Bronchial epithelial cell (primary cell): ENCODE measurements at places on chromosomes 3 and 15. TPM values are rescaled to one million over a fixed set of nuclear protein-coding genes. Genes with fewer than 3 reads are reported as not detected.

DNA sequence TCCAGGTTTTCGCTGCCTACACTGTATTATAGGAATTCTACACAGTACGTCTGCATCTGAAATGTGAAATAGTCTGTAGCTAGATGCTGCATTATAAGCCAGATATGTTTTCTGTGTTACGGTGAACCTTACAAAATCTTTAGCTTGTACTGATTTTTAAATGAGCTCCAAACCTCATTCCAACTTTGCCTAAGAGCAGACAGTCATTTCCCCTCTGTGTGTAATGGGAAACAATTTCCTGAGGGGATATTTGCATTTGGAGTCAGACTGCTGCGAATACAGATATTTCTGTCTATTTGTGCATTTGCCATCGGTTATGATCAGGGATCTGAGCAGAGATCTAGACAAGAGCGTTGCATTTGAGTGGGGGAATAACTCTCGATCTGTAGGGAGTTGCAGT, 37.5 kb downstream of the ARNT2 start:
- no peak for DNase-seq

DNA sequence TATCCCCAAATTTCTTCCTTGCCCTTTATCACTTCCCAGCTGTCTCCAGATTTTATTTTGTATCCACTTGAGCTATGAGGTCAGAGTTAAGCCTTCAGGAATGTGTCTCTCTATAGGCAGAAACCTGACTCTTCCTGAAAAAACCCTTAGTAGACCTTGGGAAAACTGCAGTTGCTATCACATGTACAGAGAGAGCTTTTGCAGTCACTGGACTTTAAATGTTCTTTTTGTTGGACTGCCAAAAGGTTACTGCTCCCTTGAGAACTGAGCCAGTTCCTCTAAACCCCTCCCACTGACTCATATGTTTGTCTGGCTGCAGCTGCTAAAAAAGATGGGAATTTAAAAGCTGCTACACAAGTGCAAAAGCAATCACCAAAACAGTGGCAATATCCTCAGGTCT, 169.1 kb upstream of the CCDC54 start:
- peak; percentile 80 for DNase-seq

The RBP2 gene
- not detected in 2 replicates for total RNA-seq

DNA sequence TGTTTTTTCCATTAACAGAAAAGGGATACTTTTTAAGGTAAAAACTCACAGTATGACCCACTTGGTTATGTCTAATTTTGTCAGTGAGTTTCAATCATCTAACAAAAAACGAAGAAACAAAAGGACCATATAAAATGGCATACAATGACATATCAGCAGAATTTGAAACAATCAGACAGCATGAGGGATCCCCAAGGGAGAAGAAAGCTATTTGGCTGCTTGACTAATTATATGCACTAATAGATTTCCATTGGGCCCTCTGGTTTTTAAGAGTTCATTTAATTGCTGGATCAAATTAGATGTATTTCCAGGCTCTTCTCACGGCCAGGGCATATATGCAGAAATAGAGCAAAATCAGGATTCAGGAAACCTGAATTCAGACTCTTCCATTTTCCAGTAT, 376.4 kb upstream of the GBE1 start:
- no peak for DNase-seq

The SLMAP gene
- total RNA-seq = 50.3 and 67.5 TPM in 2 replicates

The TFDP2 gene
- 11.6 and 23.2 TPM in 2 replicates for total RNA-seq

DNA sequence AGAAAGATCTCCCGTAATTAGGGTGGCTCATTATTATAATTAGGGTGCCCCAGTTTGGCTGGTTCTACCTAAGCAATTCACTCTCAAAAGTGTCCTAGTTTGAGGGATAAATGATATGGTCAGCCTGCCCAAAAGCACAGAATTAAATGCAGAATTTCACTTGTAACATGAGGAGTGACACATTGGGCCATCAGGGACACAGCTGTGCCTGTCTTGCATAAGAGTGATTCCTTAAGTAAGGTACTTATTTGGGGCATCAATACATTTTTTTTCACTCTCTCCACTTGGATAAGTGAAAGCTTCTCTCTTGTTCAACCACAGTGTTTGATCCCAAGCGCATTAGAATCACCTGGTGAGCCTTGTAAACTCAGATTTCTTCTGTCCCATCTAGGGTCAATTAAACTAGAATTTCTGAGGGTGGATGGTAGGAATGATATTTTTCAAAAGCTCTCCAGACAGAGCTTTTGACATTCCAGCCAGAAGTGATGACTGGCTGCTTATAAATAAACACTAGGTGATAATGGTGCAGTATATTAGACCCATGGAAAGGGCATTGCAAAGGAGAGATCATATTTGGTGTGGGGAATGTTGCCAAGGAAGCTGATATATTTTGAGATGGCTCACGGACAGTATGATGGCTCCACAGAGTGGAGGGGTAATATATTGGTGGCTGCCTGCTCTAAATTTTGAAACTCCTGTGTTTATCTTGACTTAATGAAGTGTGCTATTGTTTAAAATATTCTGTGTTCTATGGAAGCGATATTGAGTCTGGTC, 458.1 kb upstream of the RASGRP1 start:
- DNase-seq = no peak

The ALDH1A3 gene
- total RNA-seq = 217 and 666 TPM in 2 replicates

- DNase-seq = peak; percentile 84
Measured at GRCh38 chr15:70267879-70268278, 170.2 kb upstream of the TLE3 start.

DNA sequence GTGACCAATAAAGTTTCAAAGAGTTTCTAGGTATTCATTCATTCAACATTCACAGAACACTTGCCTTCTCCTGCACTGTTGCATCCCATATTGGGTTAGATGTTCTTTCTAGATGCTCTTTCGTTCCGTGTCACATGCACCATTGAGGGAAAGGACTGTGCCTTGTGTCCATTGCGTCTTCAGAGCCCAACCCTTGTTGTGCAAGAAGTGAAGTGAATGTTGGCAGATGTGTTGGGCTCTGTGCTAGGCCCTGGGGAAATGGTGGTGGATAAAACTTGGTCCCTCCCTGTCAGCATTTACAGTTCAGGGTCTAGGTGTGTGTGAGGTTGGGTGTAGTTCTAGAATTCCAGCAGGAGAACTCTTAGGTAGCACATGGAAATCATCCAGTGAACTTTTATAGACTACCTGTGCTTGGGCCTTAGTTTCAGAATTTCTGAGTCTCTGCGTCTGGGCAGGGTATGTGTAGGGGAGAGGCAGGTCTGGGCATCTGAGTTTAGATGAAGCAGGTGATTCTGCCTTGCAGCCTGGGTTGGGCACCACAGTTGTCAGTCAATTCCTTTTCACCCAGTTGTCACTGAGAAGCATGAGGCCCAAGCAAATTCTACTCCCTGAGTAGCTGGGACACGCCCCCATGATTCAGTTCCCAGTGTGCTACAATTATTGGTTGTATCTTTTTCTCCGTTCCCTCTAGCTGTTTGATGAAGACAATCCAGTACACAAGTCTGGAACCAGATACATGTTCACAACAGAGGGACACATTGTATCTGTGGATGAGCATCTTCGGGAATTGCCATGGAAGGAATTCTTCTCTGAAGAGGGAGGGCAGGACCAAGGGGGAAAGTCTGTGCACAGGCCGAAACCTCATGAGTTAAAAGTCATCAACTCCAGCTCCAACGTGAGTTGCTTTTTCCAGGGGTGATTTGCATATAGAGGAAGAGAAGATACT, 25.4 kb downstream of the EDEM1 start:
- DNase-seq = peak; percentile 48

The TADA3 gene
- total RNA-seq = 46.9 and 78.5 TPM in 2 replicates

The MAPK6 gene
- total RNA-seq = 156 and 197 TPM in 2 replicates

DNA sequence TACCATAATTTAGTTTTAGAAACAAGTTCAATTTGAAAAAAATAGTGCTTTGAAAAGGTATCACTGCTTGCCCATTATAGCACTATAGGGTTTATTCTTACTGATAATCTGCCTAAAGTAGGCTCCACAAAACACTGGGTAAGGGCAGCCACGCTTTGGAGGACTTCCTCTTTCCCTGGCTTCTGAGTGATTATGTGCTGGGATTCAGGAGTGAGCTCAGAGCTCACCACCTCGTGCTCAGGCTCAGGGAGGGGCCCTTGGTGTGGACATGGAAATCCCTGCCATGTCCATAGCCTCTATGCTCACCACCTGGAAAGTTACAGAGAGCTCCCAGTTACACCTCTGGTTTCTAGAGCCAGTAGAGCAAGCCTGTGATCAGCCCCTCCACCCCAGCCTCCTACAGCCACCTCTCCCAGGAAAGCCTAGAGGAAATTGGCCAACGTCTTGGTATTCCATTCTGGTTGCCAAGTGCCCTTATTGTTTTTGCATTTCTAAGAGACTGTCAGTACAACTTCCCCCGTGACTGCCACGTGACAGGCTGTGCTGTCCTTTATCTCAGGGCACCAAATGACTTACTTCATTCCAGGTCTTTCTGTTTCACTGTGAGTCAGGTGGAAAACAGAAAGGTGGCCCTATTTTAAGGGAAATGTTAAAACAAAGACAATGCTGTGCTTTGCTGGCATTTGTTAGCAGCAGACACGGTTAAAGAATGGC, 316.0 kb downstream of the RORA start:
- DNase-seq = no peak

GRCh38 chr15:48440084-48440483, 108.9 kb downstream of the DUT start:
- no peak for DNase-seq

The CELSR3 gene
- total RNA-seq = 1.0 and 1.1 TPM in 2 replicates

The MYEF2 gene
- 1.8 and 8.8 TPM in 2 replicates for total RNA-seq

The SCAMP5 gene
- 0.13 and 1.3 TPM in 2 replicates for total RNA-seq

- no peak for DNase-seq
Measured at GRCh38 chr15:64522226-64522823, 61.9 kb downstream of the ZNF609 start.

- DNase-seq = peak; percentile 37
Measured at GRCh38 chr3:6807967-6808588, 52.8 kb upstream of the GRM7 start.

DNA sequence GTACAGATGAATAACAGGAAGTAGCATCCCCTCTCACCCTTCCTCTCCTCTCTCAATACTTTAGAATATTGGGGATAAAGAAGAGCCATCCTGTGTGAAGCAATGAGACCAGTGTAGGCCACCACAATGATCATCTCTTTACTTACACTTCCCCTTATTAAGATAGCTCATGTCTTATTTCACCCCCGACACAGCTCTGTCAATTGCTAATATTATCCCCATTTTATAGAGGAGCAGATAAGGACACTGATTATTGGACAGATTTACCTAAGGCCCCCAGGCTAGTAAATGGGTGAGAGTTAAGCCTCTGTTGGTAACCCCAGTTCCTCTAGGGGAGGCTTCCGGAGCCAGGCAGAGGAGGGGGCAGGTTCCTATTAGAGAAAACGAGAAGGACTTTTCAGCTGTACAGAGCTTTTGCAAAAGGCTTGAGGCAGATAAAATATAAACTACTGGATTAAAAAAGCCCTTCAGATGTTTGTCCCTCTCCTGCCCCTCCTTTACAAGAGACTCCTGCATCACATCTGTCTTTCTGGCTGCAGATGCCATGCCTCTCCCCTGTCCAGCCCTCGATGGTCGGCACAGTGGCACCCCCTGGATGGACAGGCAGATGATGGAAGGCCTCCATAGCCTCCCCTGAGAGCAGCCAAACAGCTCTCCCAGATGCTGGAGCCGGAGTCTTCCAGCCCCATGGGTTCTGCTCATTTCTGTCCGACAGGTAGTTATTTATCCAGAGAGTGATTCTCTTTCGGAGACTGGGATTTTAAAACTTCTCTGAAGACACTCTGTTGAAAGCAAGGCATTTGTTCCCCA, 49.4 kb upstream of the LCTL start:
- no peak for DNase-seq

GRCh38 chr3:85303156-85303555, 344.4 kb downstream of the CADM2 start:
- DNase-seq = no peak

- no peak for DNase-seq
Measured at GRCh38 chr15:70608144-70608543, 155.2 kb downstream of the UACA start.

DNA sequence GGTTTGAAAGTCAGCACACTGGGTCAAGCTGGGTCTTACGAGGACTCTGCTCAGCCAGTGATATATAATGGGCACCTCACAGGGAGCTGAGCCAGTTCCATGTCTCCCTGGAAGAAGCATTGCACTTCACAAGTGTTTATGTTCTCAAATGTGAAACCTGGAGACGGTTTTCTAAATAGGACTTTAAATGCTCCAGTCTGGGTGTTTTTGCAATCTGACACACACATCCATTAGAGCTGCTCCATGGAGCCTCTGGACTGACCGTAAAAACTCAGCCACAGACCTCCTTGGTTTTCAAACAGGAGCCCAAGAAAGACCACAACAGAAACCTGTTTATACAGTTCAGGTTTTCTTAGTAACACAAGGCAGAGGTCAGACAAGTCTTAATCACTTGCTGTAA, 201.3 kb upstream of the LRIG1 start:
- DNase-seq = no peak

DNA sequence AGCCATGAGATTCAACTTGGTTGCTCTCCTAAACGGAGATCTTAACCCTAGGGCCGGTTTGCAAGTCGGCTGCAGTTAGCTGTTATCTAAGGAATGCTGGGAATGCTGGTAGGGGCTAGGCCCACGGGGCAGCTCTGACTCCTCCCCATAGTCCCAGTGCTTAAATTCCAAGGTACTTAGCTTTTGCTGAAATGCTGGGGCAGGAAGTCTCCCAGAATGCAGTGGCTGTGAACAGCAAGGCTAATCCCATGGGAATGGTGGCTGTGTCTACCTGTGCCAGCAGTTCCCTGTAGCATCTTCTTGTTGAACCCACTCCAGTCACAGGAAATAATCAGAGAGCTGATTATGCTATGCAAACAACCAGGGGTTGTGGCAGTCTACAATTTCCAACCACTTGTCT, 102.5 kb upstream of the TJP1 start:
- peak; percentile 74 for DNase-seq

The MAP4 gene
- total RNA-seq = 44.8 and 73.2 TPM in 2 replicates

The WNT7A gene
- 7.9 and 13.4 TPM in 2 replicates for total RNA-seq

GRCh38 chr3:61381745-61382392, 130.6 kb upstream of the FHIT start:
- DNase-seq = peak; percentile 49

The NLGN1 gene
- under 0.01 and 0.13 TPM in 2 replicates for total RNA-seq

The TMEM45A gene
- total RNA-seq = 6.5 and 6.8 TPM in 2 replicates

- no peak for DNase-seq
Measured at GRCh38 chr3:34925851-34926250, 713.5 kb upstream of the ARPP21 start.

The BTLA gene
- total RNA-seq = not detected in 2 replicates

- DNase-seq = no peak
Measured at GRCh38 chr15:83208367-83208661, 691 bp upstream of the HDGFL3 start.

- peak; percentile 15 for DNase-seq
Measured at GRCh38 chr15:41862515-41863116, 24.0 kb downstream of the PLA2G4B start.

The HYPK gene
- total RNA-seq = 6.8 and 9.0 TPM in 2 replicates

DNA sequence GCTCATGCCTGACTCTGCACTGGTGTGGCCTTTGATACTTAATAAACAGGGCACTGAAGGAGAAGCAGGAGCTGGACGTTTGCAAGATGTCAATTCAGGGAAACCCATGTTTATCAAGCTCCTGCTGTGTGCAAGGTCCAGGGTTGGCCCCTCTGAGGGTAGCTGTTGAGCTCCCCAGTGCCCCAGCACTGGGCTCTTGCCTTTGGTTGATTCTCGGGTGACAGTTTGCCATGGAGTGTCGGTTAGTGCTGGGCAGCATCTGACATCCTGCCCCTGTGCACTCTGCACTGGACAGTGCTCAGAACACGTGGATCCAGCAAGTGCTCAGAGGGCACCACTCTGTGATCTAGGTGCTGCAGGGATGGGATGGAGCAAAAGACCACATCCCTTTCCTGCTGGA, 7.3 kb downstream of the HDAC11 start:
- no peak for DNase-seq
